ENCODE measurements at places on chromosomes 7 and 10.

DNA sequence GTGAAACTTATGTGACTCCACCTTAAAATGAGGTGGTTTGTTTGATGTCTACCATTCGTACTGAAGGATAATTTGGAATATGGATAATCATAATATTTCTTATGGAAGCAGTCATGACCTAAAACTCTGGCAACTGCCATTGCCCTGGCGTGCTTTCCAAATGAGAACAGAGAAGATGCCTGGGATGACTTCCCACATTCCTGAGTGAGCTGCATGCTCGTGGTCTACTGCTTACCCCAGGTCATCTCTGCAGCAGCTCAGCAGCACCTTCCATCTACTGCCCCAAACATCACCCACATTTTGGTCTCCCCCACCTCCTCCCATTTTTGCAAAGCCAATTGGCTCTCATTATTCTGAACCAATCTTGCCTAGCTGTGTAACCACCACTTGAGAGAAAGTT is 40.1 kb downstream of the LYZL1 start:
- DNase-seq: no peak

- DNase-seq: no peak
Measured at GRCh38 chr7:73308074-73308664, 457 bp downstream of the NSUN5 start.

DNA sequence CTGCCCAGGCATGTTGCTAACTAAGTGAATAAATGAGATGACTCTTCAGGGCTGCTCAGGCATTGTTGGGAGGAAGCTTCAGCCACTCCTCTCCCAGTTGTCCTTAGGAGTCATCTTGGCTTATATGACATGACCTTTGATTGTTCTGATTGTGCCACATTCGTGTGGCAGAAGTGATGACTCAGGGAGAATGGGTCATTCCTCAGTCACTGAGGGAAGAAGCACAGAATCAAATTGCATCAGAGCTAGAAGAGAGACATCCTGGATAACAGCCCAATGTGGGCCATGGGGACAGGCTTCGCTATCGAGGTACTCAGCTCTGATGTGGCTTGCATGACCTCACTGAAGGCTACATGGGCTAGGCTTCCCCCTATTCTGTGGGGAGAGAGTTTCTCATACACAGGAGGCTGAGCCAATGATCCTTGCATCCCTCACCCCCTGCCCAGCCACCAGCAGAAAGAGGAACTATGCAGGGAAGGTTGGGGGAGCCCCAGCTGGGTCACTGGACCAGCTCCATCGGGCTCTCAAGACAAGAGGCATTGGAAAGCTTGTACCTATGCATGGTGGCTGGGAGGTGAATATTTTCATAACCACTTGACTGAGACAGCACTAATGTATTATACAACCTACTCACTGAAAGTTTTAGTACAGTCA is 6.0 kb upstream of the HMX3 start:
- no peak for DNase-seq

GRCh38 chr7:46660402-46660980 is 739.4 kb upstream of the IGFBP3 start:
- no peak for DNase-seq

GRCh38 chr7:118629898-118630438 is 405.5 kb downstream of the ANKRD7 start:
- no peak for DNase-seq

GRCh38 chr7:24483804-24484203 is 89.4 kb upstream of the PALS2 start:
- no peak for DNase-seq

DNA sequence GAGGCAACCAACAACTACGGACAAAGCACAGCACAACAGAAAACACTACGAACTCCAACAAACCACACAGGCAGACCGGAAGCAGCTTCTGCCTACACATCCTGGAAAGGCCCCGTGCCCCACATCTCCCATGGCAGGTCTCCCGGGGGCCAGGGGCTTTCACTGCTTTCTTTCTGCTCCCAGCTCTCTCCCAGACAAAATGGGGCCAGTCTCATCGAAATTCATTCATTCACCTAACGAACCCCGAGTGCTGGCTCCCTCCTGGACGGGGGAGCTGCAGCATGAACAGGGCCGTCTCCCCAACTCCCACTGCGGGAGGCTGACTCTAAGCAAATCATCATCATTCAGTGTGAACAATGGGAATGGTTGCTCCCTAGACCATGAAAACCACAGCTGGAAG is 47.6 kb upstream of the NANOS1 start:
- no peak for DNase-seq

GRCh38 chr7:131109011-131109758 is 218.5 kb upstream of the MKLN1 start:
- DNase-seq: no peak

GRCh38 chr7:119197877-119198527 is 973.5 kb downstream of the ANKRD7 start:
- DNase-seq: no peak

- no peak for DNase-seq
Measured at GRCh38 chr7:46035166-46035565, 114.1 kb upstream of the IGFBP3 start.

GRCh38 chr7:1279041-1279440 is 46.4 kb downstream of the UNCX start:
- DNase-seq: no peak

GRCh38 chr7:26284995-26285632 is 6.5 kb upstream of the SNX10 start:
- no peak for DNase-seq

DNA sequence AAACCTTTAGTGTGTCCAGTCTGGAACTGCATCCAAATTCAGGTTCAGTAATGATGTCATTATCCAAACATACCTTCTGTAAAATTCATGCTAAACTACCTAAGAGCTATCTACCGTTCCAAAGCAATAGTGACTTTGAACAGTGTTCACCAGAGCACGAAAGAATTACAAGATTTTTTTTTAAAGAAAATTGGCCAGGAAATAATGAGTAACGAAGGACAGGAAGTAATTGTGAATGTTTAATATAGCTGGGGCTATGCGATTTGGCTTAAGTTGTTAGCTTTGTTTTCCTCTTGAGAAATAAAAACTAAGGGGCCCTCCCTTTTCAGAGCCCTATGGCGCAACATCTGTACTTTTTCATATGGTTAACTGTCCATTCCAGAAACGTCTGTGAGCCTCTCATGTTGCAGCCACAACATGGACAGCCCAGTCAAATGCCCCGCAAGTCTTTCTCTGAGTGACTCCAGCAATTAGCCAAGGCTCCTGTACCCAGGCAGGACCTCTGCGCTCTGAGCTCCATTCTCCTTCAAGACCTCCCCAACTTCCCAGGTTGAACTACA is 694 bp upstream of the FAS start:
- DNase-seq: peak; percentile 59

DNA sequence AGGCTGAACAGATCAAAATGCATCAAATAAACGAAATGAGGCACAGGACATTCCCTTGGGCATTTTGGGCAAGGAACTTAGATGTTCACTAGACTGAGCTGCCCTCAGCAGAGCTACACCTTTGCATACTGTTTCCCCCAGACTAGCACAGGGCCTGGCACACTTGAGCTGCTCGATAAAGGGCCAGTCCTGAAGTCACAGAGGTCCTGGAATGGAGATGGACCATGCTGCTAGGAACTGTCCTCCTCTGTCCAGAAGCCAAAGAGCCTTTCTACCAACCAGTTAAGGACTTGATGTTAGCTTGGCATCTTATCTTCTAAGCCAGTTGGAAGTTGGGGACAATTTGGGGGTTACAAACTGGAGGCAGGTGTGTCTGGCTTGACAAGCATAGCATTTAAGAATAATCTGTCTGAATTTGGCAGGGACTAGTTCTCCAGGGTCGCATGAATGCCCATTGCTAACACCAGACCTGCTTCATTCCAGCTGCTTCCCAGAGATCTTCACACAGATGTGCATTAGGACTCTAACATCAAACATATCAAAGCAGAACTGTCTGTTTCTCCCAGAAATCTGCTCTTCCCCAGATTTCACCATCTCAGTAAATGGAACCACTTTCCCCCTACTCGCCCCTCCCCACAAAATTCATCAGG is 152.2 kb upstream of the PDE1C start:
- DNase-seq: no peak

- DNase-seq: no peak
Measured at GRCh38 chr7:34058801-34059135, 153.4 kb downstream of the BMPER start.

- DNase-seq: no peak
Measured at GRCh38 chr10:113108948-113109347, 158.9 kb downstream of the TCF7L2 start.

DNA sequence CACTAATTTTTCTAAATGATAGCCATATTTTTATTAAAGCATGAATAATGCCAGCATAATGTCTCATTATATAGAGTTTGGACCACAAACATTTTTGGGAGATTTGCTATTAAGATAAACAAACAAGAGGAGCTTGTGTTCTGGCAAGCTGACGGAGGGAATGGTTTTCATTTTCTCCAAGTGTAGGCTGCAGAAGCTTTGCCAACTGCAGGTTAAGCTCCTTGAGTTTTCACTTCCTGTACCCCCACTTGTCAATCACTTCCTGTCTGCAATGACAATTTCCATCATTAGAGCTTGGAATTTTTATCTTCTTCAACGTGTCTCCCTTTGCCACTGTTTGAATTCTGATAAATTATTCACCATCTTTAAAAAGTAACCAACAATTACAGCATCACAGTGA is 13.4 kb downstream of the EBF3 start:
- DNase-seq: no peak

DNA sequence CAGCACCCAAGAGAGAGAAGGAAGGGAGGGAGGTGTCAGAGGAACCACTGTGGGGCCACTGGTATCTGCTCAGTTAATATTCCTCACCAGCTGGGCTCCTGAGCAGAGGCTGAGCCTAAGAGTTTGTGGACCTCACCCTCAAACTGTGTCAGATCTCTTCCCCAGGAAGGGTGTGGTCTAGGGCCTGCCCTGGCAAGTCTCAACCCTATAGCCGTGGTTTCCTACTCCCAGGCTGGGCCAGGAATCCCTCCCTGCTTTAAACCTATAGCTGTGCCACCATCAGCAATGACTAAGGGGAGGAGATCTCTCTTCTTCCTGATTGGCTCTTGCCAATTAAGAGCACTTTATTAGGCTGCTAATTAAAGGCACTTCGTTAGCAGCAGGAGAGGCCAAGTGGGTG is 29.9 kb downstream of the POLL start:
- DNase-seq: no peak

DNA sequence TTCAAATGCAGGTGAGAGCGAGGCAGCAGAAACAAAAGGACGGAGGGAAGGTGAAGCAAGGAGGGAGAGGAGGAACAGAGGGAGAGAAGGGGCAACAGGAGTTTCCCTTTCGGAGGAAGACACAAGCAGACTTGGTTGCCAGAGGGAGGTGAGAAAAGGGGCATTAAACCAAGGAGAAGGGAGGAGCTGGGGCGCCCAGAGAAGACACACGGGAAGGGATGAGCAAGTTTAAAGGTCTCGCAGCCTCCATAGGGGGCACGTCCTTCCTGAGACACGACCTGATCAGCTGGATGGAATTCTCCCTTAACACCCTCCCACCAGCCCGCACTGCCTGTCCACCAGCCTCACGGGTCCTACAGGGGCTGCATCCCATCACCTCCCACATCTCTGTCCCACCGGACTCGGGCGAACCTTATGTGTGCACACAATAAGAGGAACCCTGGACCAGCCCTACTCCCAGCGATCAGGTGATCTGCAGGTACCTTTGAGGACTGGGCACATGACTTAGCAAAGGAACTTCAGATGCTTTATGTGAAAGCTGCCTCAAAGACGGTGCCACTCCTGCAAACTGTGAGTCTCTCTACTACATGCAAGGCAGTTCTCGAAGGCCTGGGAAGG is 251.2 kb downstream of the TNS3 start:
- DNase-seq: no peak

GRCh38 chr7:55022002-55022985 is 3.5 kb downstream of the EGFR start:
- DNase-seq: no peak

GRCh38 chr7:88396295-88396947 is 89.7 kb upstream of the STEAP4 start:
- no peak for DNase-seq

DNA sequence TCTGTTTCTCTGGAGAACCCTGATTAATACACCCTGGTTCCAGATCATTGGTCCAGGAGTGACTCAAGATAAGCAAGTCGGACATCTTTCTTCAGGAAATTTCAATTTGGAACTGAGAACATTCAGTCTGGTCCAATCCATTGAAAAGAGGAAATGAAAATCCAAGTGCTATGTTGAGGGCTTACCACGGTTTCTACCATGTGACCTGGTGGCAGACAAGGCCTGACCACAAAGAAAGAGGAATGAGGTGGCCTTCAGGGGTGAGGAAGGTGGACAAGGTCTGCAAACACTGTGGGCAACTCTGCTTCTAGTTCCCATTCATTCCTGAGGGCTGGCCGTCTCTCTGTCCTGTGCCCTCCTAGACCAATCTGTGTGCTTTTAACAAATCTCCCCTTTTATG is 149.2 kb upstream of the GHITM start:
- DNase-seq: no peak

DNA sequence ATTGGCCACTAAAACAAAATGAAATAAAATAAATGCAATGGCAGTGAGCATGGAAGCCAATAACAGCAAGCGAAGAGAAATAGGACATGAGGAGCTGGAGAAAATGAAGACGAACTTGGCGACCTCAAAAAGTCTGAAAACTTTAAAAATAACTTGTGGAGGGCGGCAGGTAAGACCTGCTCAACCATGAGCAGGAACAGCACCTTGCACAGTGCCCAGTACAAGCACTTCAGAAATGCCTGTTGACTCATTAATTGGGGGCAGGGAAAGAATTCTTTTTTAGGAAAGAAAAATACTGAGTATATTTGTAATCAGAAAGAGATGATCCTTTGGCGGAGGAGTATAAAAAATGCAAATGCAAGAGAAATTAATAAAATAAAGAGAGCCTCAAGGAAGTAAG is 78.0 kb downstream of the XPNPEP1 start:
- no peak for DNase-seq

- DNase-seq: no peak
Measured at GRCh38 chr10:97805096-97805884, 33.5 kb upstream of the SFRP5 start.

- DNase-seq: peak; percentile 19
Measured at GRCh38 chr7:30906515-30907240, 5.0 kb upstream of the AQP1 start.

DNA sequence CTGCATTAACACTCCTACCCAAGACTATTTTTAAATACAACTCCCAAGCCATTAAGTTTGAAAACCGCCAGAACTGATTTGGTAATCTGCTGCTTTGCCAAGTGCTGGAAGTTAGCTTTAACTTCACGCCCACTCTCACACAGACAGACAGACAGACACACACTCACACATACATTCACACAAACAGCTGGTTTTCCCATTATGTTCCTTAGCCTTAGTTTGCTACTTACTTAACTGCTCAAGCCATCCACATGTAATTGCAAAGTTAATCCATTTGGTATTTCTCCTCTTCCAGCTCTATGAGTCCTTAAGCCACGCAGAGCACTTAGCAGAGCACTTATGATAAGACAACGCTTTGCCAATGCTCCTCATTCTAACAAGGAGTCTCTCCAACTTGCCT is 8.3 kb downstream of the COBL start:
- no peak for DNase-seq

GRCh38 chr10:79355420-79356017 is 8.2 kb downstream of the PPIF start:
- DNase-seq: no peak

GRCh38 chr10:129102906-129103693 is 363.9 kb upstream of the MGMT start:
- DNase-seq: no peak

- DNase-seq: no peak
Measured at GRCh38 chr10:670990-671389, 18.5 kb downstream of the DIP2C start.

Data from amniotic stem cell (primary cell).